H9 (cell line): ENCODE measurements at places on chromosomes 4 and X.
A peak's percentile ranks its signal among the peaks of the same experiment; 100 is the strongest.

DNA sequence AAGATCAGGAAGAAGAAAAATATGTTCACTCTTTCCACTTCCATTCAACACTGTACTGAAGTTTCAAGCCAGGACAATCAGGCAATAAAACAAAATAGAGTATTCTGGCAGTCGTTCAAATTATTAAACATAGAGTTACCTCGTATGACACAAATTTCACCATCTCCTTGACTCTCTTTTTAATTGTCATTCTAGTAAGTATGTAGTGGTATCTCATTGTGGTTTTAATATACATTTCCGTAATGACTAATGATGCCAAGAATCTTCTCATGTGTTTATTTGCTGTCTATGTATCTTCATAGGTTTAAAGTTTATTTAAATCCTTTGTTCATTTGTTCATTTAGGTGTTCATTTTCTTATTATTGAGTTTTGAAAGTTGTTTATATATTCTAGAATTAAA lies 352.2 kb downstream of the IDS start:
- no peak for DNase-seq

GRCh38 chr4:173991316-173991715 lies 292.2 kb downstream of the FBXO8 start:
- no peak for DNase-seq

GRCh38 chrX:43559644-43560043 lies 96.5 kb upstream of the MAOA start:
- DNase-seq: peak; percentile 77

DNA sequence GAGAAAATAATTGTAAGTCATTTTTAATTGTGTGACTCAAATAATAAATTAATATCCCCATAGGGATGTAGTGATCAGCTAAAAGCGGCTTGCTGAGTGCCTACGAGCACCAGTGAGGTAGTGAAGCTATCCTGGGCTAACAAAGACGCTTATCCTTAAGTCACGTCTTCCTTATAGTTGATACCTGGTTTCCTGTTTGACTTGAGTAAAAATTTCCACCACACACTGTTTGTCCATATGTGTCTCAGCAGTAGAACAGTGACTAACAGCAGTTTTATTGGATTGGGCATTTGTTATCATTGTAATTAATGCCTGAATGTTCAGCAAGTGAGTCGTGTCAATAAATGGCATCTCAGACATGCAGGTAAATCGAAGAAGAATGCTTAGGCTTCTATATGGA lies 241.1 kb downstream of the GRXCR1 start:
- no peak for DNase-seq

- DNase-seq: no peak
These were observed 357.8 kb downstream of the TMA16 start for GRCh38 chr4:163852246-163852645.

- DNase-seq: no peak
These were observed 22.2 kb downstream of the MAML3 start for GRCh38 chr4:140131675-140132229.

- DNase-seq: no peak
These were observed 127.8 kb upstream of the METTL14 start for GRCh38 chr4:118557298-118557851.

GRCh38 chr4:162061214-162061613 lies 102.6 kb downstream of the FSTL5 start:
- DNase-seq: peak; percentile 34

DNA sequence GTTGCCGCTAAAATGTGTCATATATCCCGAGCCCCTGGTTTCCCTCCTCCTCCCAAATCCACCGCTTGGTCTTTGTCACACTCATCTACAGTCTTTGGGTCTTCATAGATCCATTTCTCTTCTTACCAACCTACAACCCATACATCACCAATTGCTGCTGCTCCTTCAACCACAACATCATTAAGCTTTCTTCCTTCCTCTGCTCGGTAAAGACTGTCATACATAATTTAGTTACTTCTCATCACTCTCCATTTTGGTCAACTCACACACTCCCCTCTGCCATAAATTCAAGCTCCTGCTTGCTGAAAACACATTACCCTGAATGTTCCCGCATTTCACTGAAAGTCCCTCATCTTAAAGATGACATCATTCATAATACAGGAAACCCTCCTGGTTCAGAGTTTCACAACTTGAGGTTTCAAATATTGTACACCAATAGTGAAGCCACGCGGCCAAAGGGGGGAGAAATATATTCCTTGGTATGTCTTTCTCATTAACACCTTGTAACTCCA lies 1.7 kb upstream of the DCTD start:
- no peak for DNase-seq

- no peak for DNase-seq
These were observed 32.7 kb upstream of the JADE1 start for GRCh38 chr4:128776794-128777216.

DNA sequence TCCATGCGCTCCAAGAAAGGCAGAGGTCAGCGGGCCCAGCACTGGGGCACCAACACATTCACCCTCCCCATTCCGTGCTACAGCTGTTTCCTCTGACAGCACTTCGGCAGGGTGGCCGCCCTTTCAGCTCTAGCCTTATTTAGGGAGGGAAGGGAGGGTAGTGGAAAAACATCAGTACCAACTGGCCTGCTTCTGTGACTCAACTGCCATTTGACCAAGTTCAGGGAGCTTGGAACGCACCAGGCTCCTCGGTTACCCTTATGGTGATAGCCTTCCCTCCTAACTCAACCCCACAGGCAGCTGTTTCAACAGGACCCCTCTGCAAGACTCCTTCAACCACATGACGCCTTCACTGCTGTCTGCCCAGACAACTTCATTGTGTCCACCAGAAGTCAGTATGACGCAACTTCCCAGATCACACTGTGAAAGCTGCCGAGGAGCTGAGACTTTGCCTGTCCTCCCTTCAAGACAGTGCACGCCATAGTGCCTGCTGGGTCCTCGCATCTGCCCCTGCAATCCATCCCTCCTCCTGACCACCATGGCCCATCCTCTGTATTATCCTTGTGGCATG lies 132.2 kb downstream of the AFAP1 start:
- no peak for DNase-seq

GRCh38 chrX:318068-318738 lies 393 bp downstream of the GTPBP6 start:
- peak; percentile 100 for DNase-seq
